Natural killer cell (primary cell): ENCODE measurements at places on chromosomes 2 and 18. TPM values are rescaled to one million over a fixed set of nuclear protein-coding genes. Genes with fewer than 3 reads are reported as not detected.

HOXD8 gene
- not detected for total RNA-seq

GALNT13 gene
- total RNA-seq, result not detected

C2orf68 gene
- total RNA-seq, result 36.4 TPM

TFCP2L1 gene
- 1.8 TPM for total RNA-seq

LAMA3 gene
- not detected for total RNA-seq

TMEM247 gene
- not detected for total RNA-seq

DNA sequence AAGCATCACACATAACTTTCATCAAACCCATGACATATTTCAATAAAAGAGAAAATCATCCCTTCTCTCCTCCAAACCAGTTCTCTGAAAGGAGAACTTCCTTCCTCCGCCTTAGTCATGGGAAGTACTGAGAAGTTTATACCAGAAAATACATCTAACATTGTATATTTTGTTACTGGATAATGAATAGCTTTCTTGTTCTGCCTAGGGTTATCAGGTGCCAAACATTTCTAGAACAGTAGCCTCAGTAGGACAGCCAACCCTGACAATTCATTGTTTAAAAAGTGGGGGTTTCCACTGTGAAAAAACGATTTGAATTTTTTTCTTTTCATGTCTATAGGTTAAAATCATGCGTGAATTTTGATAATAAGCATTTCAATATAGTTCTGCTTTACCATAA lies 16.0 kb upstream of the DAW1 start:
- DNase-seq, result no peak

DNA sequence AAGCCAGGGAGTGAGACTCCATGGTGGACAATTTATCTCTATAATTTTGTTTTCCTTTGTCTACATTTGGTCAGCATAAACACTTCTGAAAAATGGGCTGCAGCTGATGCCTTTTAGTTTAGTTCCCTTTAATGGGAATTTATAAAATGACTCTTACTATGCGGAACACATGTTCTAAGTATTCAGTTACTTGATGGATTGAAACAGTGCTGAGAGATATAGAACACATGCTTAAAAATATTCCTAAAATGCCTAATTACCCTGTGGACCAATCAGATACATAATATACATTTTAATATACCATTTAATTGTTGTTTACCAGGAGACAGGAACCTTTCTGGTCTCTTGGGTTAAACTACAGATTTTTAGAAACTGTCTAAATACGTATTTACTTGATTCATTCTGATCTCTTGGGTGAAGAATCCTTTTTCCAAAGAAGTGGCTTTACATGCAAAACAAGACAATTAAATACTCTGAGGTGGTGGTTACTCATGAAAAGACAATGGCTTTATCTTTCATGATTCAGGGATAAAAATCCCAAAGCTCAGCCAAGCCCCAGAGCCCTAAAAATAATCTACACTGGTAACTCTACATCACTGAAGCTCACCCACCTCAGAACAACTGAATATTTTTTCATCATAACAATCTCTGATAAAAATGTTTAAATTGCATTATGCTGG lies 128.1 kb upstream of the SERTAD2 start:
- no peak for DNase-seq

DNA sequence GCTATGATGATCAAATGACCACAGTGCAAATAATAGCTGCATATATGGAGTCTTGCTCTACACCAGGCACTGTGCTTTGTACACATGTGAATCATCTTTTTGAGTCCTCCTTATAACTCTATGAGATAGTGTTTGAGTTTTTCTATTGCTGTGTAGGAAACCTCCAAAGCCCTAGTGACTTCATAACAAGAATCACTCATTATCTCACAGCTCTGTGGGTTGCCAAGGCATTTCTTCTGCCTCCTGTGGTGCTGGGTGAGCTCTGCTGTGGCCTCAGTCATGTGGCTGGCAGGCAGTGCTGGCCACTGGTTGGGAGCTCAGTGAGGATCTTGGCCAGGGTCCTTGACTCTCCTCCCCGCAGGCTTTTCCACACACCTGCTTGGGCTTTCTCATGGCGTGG lies 153.4 kb downstream of the CAPN13 start:
- DNase-seq, result no peak

DNA sequence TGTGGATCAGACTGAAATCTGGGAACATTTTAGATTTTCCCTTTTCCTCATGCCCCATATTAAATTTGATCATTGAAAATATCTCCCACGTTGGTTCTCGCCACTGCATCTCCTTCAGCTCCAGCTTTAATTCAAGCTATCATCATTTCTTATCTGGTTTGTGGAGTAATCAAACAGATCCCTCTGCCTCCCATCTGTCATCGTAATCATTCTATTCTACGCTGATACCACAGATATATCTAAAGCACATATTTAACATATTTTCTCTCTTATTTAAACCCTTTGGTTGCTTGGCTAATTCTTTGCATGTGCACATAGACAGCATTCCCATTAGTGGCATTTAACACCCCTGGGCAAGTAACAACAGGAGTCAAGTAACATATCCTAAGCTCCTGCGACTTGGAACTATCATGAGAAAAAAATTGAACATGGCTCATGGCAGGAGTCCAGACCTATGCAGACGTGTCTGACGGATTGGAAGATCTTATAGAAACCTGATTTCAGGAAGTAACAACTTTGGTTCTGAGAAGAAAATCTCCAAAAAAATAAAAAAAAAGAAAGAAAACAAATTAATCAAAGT lies 158.8 kb upstream of the KYNU start:
- no peak for DNase-seq

DNA sequence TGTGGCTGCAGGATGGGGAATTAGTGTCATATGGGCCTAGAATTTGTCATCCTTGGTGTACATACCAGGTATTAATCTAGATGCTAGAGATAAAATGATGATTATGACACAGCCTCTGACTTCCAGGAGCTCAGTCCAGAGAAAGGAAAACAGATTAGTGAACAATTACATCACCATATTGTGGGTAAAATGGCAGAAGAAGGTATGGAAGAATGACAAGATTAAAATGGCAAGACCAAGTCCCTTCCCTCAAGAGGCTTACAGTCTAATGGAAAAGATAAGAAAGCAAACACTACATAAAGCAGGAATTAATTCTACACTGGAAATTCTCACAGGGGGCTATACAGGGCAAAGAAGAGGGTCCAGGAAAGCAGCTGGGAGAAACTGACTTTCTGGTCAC lies 25.9 kb upstream of the TYMS start:
- DNase-seq, result no peak

GRCh38 chr2:238703053-238703415 lies 144.9 kb upstream of the TWIST2 start:
- no peak for DNase-seq

GRCh38 chr2:176638167-176639015 lies 369.1 kb downstream of the MTX2 start:
- peak; percentile 74 for DNase-seq

DNA sequence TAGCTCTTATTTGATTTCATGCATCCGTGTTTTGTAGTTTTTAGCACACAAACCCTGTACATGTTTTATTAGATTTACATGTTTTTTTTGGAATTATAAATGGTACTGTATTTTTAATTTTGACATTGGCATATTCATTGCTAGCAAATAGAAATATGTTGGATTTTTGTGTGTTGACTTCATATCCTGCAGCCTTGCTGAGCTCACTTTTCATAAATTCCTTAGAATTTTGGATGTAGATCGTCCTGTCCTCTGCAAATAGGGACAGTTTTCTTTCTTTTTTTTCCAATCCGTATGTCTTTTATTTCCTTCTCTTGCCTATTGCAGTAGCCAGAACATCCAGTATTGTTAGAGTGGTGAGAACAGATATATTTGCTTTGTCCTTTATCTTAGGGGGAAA lies 46.7 kb upstream of the GPR17 start:
- DNase-seq, result no peak

GRCh38 chr2:149132901-149133300 lies 94.4 kb downstream of the LYPD6B start:
- DNase-seq, result no peak

DNA sequence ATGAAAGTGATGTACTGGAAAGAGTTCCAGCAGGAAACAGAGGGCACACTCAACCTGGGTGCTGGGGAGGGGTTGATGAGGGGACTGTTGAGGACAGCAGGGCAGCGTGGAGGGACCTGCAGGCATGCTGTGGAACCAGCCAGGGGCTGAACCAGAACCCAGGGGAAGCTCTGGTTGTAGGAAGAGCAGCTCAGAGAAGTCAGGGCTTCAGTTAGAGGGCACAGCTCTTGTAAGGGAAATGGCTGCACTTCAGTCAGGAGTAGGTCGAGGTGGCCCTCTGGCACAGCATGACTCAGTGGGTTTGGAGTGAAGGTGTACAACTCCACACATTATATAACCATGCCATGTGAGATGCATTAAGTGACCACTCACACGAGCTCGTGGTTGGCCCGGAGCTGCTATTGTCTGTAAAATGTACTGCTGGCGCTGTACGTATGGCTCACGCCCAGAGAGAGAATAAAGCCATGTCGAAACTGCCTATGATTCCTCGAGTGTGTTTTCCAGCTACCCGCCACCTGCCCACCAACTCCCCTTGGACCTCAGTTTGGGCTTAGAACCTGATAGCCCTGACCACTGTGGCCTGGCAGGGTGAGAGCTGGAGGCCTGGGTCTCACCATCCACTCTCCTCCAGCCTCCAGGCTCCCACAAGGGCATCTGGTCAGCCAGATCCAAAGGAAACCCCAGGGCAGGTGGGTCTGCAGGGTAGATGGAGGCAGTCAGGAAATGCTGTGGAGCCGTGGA lies 136.5 kb upstream of the HS6ST1 start:
- DNase-seq, result no peak

- no peak for DNase-seq
Observed at GRCh38 chr2:127620866-127621265, 25.1 kb upstream of the GPR17 start.

DNA sequence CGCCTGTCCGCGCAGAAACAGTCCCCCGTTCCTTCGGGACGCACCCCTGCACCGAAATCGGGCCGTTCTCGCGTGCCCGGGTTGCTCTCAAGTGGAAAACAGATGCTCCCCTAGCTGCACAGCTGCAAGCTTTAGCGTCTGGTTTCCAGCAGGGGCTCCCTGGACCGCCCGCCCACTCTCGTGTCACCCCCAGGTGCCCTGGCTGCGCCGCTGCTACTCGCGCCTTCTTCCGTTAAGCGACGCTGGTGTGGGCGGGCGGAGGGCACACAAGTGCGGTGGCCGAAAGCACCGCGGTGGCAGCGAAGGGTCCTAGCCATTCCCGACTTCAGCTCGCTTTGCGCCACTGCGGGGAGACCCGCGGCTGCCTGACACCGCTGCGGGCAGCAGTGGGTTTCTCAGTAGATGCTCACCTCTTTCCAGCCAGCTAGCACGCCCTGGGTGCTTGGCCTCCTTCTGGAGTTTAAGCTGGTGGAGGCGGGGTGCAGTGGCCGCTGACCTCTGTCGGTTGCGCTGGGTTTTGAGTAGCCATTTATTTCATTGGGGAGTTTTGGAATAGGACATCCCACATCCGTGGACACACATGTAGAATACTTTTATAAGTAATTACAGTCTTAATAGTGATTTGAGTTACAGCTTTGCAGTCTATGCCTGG lies 806 bp downstream of the ZNF407 start:
- DNase-seq, result peak; percentile 82

DNA sequence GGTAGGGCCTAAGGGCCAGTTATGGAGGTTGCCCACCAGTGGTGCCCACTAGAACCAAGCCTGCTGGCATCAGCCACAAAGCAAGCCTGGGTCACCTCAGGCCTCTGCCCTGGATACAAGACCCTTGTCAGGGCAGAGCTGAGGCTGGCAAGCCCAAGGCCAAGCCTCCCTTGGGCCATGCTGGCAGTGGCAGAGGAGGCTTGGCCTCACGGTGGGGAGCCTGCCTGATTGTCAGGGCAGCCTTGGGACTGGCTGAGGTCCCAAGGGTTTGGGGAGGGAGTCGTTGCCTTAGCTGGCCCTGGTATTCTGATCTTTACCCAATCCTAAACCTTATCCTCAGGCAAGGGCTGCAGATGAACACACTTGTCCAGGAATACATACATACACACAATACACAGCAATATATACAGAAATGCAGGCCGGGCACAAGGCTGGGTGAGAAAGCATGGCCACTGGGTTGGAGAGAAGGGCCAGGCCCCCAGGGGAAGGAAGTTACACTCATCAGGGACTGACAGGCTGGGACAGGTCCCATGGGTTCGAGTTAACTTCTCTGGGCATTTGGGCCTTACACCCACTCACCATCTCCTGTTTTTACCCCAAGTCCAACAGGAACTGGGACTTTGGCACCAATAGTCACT lies 21.0 kb downstream of the CCT7 start:
- DNase-seq, result no peak

GRCh38 chr18:67265464-67266245 lies 250.9 kb downstream of the DSEL start:
- DNase-seq, result peak; percentile 36

- DNase-seq, result no peak
Observed at GRCh38 chr2:205655779-205656456, 26.4 kb upstream of the NRP2 start.

DNA sequence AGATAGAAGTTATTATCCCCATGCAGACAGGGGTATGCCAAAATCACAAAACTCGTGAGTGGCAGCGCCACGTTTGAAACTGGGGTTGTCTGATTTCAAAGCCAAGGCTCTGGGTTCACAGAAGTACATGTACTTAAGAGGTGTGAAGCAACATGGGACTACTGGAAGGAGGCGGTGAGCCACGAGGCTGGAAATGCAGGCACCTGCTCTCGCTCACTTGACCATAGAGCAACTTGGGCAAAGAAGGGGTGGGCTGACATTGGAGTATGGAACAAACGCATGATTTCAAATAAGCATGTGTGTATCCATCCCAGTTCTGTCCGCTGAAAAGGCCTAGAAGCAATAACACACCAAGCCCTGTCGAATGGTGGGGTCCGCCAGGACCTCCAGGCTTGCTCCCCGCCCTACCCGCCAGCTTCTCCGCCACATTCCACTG lies 593 bp upstream of the ACTR2 start:
- DNase-seq, result no peak

GRCh38 chr2:51997571-51997970 lies 965.6 kb upstream of the NRXN1 start:
- no peak for DNase-seq

DNA sequence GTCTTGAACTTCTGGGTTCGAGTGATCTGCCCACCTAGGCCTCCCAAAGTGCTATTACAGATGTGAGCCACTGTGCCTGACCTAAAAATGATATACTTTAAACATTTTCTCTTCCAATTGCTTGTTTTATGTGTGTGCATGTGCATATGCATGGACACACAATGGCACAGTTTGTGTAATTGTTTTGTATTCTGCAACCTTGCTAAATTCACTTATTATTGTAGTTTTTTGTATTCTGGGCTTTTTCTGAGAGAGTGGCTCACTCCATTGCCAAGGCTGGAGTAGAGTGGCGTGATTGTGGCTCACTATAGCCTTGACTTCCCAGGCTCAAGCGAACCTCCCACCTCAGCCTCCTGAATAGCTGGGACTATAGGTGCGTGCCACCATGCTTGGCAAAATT lies 8.1 kb downstream of the HAT1 start:
- DNase-seq, result no peak

- DNase-seq, result no peak
Observed at GRCh38 chr2:144936442-144936841, 416.5 kb upstream of the ZEB2 start.

- no peak for DNase-seq
Observed at GRCh38 chr2:237913193-237913917, 53.5 kb upstream of the UBE2F start.

GRCh38 chr18:48975120-48975816 lies 24.5 kb upstream of the SMAD7 start:
- DNase-seq, result no peak

- DNase-seq, result no peak
Observed at GRCh38 chr2:13000664-13001363, 284.1 kb downstream of the TRIB2 start.

- DNase-seq, result no peak
Observed at GRCh38 chr2:76170009-76170384, 459.3 kb upstream of the GCFC2 start.
